Inflammatory macrophage treated with lipopolysaccharide for 1 hour (primary cell): ENCODE measurements at places on chromosomes 11 and 22.

GRCh38 chr11:19472679-19473078 lies 231.9 kb upstream of the E2F8 start:
- DNase-seq, result no peak

DNA sequence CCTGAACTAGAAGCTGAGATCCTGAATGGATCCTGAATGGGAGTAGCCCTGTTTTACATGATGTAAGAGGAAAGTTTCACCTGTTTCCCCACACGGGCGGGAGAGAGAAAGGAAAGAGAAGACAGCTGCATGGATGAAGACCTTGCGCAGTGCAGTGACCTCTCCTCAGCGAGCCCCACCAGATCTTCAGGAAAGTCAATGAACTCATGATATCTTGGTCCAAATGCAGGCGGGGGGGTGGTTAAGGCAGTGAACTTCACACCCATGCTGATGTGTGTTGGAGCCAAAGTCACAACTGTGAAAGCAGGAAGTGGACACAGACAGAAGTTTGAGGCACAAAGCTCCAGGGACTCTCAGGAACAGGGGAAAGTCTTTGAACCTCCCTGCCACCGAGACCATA lies 8.6 kb upstream of the FJX1 start:
- no peak for DNase-seq

DNA sequence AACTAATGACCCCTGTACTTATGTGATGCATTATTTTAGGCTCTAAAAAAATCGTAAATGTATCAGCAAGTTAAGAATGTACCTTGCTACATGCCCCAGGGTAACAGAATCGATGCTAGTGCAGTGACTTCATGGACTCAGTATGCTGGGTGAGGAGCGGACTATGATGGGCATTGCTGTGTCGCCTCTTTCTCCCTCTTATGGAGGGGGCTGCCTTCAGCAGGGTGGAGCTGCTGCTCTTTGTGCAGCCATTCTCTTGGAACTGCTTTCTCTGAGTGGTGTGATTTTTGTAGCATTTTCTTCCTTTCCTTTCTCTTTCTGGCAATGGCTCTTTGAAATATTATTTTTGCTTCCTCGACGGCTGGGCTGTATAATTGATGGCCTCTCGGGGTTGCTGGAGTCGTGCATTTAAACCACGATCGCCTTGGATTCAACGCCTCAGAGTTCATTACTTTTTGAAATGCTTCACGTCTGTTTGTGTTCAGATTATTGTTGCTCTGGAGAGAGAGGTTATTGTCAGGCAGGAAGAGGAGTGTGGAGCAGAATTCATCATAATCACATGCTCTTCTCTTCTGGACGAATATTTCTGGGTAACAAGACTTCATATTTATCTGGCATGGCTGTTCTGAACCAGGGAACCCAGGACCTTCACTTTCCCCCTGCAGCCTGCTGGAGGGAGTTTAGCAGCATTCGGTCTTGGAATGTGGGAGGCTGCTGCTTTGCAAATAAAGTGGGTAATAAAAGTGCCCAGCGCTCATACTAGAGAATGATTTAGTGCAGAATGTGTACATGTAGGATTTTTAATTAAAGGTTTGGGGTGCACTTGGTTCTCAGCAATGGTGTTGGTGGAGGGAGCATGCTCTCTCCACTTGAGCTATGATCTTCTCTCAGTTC lies 804.2 kb downstream of the NTM start:
- no peak for DNase-seq

DNA sequence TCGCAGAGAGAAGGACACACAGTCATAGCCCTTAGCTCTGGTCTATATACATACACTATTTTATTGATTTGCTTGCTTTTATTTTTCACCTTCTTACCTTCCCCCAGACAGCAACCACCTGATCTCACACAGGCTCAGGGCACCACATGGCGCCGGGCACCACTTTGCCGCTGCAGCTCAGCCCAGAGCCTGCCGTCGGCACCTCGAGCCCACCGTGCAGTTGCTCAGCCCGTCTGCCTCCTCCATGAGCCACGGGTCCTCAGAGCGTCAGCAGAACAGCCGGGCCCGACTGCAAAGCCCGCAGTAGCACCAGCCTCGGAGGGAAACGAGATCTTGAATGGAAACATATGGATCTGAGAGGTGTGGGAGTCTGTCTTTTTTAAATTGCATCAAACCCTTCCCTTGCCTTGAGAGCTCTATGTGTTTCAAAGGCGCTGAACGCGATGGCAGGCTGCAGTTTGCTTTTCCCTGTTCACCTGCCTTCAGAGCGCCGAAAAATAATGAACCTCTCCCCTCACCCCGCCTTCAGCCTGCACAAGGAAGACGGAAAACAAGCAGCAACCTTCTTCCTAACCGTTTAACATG lies 505.4 kb downstream of the MN1 start:
- DNase-seq, result no peak

- no peak for DNase-seq
Measured at GRCh38 chr11:92224407-92225124, at the start of gene FAT3. TSS of gene FAT3 (plus strand) at chr11:92224818. CDS start at chr11:92352113, 127,295 bp downstream.

DNA sequence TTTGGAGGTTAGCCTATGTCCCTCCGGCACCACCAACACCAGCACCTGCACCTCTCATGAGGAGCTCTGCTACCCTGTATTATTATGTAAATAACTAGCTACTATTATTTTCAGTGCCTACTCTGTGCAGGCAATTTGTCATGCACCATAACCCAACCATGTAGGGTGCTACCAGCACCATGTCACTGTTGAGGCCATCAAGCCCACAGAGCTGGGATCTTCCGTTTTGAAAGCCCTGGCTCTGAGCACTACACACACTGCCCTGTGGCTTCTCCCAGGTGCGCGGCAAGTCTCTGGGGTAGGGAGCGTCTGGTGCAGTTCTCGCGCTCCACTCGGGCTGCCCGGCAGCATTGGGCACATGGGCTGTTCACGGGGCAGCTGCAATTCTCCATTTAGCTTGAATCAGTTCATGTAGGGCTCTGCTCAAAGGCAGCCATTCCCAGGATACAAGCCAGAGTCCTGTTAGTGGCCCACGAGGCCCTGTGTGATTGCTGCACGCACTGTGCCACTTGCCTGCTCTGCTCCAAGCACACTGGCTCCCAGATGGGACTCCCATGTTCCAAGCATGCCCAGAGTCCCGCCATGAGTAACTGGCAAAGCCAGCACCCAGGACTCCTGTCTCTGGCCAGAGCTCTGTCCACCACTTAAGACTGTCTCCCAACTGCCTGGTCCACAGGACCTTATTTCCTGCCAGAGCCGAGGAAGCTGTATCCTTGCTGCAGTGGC lies 42.5 kb upstream of the CDON start:
- DNase-seq, result no peak

DNA sequence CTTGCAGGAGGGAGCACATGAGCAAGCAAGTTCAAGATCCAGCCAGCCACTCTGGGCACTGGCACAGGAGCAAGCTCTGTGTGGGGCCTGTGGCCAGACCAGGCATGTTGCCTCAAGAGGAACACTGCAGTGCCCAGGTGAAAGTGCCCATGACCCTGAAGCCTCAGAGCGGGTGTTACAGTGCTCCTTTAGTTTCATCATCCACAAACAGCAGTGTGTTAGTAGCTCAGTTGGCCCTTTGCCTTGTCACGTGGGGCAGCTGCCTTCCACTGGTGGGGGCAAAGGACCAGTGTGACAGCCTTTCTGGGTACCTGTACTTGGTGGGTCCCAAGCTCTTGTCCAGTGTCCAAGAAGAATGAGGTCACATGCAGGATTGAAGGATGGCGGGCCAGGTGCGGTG lies 3.0 kb upstream of the EI24 start:
- no peak for DNase-seq

DNA sequence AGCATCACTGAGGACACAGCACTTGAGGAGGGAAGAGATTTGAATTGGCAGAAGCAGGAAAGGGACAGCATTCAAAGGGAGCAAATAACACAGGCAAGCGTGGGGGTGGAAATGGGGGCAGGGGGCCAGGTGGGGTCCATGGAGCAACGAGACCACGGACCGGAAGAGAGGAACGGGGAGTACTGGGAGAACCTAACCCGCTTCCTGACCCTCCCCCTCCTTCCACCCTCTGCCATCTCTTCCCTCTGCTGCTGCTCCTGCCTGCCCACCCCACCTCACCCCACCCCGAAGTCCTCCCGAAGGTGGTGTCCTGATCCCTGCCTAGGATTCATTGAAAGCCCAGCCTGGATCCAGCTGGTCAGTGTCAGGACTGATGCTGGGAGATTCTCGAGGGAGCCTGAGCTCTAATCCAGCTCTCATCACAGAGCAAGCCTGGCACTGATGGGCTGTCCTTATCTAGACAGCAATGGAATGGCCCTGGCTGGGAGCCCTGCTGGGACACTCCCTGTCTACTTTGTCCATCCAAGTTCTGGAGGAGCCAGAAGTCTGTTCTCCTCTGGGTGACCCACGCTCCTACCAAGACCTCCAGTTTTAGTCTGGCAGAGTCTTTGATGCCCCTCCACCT lies 105.0 kb downstream of the TRIM29 start:
- no peak for DNase-seq

GRCh38 chr11:17508306-17508705 lies 31.7 kb upstream of the ABCC8 start:
- no peak for DNase-seq

DNA sequence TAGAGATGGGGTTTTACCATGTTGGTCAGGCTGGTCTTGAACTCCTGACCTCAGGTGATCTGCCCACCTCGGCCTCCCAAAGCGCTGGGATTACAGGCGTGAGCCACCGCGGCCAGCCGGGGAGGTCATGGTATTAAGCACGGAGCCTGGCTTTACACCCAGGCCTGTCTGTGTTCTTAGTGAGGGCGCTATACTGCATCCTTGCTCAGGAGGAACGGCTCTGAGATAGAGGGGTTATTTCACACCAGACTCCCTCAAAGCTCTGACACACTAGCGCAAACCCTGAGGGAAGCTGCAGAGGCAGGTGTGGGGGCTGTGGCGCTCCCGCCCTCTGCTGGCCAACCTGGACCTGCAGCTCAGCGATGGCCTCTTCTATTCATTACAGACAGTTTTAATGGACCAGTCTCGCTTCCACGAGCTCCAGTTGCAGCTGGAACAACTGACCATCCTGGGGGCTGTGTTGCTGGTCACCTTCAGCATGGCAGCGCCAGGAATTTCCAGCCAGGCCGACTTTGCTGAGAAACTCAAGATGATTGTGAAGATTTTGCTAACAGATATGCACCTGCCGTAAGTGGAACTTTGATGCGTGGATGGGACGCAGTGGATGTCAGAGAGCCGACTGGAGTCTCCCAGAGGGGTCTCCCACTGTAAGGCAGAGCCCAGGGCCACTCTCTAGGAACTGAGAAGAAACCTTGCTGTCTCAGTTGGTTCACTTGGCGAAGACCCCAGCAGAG lies 26.2 kb downstream of the TCP11L1 start:
- peak; percentile 35 for DNase-seq

DNA sequence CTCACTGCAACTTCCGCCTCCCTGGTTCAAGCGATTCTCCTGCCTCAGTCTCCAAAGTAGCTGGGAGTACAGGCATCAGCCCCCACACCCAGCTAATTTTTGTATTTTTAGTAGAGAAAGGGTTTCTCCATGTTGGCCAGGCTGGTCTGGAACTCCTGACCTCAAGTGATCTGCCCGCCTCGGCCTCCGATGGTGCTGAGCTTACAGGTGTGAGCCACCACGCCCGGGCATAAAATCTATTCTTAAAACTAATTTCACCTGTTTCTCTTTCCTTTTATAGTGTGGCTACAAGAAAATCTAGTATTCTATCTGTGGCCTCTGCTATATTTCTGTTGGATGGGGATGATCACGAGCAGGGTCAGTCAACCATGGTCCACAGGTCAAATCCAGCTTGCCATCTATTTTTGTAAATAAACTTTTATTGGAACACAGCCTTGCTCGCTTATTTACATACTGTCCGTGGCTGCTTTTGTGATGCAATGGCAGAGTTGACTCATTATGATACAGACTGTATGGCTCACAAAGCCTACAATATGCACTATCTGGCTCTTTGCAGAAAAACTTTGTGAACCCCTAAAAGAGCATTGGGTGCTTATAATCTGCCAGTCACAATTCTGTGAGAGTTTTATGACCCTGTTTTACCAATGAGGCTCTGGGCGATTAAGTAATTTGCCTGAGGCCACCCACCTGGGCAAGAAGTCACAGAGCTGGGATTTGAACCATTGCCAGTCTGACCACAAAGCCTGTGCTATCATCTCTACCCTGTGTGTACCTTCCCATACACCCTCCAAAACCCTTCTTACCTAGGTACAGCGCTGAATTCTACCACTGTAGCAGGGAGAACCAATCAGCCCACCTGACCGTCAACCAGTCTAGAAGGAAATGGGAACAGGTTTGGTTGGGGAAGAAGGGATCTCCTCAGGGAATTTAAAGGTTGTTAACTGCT lies 28.3 kb downstream of the SLC1A2 start:
- peak; percentile 93 for DNase-seq

DNA sequence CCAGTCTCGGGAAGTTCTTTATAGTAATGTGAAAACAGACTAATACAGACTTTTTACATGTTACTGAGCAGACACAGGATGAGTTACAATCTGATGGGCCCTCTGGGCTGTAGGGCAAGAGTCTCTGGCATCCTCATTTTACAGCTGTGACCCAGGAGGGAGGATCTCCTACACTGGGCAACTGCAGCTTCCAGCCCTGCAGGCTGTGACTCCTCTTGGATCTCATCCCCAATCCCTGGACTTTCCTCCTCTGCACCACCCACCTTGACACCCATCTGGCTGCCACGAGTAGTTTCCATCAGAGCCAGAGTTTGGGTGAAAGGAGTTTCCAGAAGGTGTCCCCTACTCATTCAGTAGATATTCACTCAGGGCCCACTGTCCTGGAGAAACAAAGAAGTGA lies 48.9 kb upstream of the MYEOV start:
- DNase-seq, result no peak

GRCh38 chr22:50119768-50120251 lies 30.0 kb downstream of the MOV10L1 start:
- no peak for DNase-seq

- no peak for DNase-seq
Measured at GRCh38 chr11:44270403-44271273, 39.3 kb downstream of the ALX4 start.

- no peak for DNase-seq
Measured at GRCh38 chr11:57476047-57476756, 15.9 kb downstream of the RTN4RL2 start.

GRCh38 chr22:39365492-39365780 lies 15.6 kb downstream of the SYNGR1 start:
- no peak for DNase-seq

DNA sequence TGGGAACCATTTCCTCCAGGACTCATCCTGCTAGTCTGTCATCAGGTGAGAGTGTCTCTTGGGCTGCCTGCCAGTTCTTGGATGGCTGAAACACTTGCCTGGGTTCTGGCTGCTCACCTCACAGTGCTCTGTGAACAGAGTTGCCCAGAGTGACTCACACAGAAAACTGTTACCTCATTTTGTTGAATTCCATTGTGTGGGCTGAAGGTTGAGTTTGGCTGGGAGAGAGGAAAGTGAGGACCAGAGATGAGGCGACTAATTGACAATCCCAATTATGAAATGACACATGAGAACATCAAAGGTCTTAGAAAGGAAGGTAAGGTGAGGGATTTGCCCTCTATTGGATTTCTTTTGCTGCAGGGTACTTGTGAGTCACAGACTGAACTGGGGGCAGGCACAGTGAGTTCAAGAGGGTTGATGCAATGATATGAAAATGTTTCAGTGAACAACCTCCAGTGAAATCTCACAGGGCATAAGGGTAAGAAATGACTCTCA lies 20.2 kb upstream of the CALCB start:
- DNase-seq, result no peak
